ENCODE measurements at places on chromosomes 3 and 15. TPM values are rescaled to one million over a fixed set of nuclear protein-coding genes. Genes with fewer than 3 reads are reported as not detected.

KBTBD8 gene
- 0.55 TPM for polyA plus RNA-seq

ATP8B4 gene
- polyA plus RNA-seq: 0.03 TPM

DNA sequence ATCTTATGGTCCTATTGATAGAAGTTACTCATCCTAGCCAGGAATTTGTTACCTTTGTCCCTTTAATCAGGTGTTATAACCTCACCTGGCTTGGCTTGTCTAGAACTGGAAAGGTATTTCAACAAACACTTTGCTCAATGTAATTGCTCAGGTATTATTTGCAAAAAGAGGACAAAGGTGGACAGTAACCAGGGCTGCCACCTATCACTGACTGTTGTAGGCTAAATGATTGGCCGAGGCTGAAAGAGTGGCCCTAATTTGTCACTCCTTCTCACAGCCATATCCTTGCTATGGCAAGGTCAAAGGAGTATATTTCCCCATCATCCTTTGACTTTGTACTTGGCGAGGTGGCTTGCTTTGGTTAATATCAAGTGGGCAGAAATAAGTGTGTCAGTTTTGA is 2.7 kb upstream of the SELENOS start:
- no peak overlapping the region for H3K27ac ChIP-seq
- DNase-seq: no peak
- H3K4me1 ChIP-seq: peaks cover 17% of the 10 kb centered on the region
- H3K27me3 ChIP-seq: no peaks in the 10 kb centered on the region
- H3K36me3 ChIP-seq: peaks cover 53% of the 10 kb centered on the region
- H3K4me3 ChIP-seq: no peak overlapping the region

DNA sequence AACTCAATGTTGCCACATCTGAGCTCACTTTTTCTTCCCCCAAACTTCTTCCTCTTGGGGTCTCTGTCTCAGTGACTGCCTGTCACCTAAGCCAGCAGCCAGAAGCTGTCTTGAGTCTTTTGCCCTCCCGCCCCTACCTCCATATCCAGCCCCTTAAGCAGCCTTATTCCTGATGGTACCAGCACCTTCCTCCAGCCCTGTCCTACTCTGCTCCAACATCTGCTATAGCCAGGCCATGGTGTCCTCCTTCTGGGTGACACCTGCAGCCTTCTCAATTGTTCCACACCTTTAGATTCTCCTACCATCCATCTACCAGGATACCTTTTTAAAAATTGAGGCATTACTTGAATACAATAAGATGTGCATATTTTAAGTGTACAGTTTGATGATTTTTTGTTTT is 53.8 kb downstream of the EPHB3 start:
- no peaks in the 10 kb centered on the region for H3K4me1 ChIP-seq
- H3K27me3 ChIP-seq: no peaks in the 10 kb centered on the region
- H3K27ac ChIP-seq: no peak overlapping the region

GRCh38 chr3:74623261-74623836 is 8.9 kb upstream of the CNTN3 start:
- H3K4me3 ChIP-seq: no peak overlapping the region
- H3K36me3 ChIP-seq: no peaks in the 10 kb centered on the region
- H3K27me3 ChIP-seq: no peaks in the 10 kb centered on the region
- peak overlapping the region; percentile 53 for H3K27ac ChIP-seq
- H3K4me1 ChIP-seq: no peaks in the 10 kb centered on the region

DNA sequence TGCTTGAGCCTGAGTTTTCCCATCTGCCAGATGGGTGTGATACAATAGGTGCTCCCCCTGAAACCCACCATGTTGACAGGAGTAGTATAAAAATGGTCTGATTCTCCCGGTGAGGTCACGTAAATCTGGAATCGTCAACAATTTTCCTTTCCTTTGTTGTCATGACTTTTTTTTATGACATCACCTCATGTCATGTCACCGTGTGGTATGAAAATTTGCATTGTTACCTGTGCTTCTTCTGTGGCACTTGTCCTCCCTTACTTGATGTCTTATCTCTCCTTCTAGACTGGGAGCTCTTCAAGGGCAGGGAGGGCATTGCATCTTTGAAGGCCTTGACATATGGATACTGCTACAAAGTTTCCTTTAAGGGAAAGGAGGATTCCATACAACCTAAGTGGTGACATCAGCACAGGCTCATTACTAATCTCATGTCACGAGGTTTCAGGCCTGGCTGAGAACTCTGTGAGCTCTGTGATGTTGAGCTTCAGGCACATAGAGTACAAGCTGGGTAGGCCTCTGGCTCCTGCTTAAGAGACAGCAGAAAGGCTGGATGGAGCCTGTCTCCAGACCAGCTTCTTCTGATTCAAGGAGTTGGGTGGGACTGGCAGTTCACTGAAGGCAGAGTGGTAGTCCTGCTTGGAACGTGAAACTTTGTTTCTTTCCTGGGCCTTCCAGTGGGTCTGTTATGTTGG is 66.3 kb downstream of the LPP start:
- no peaks in the 10 kb centered on the region for H3K27me3 ChIP-seq
- H3K27ac ChIP-seq: no peak overlapping the region
- no peak for DNase-seq

DNA sequence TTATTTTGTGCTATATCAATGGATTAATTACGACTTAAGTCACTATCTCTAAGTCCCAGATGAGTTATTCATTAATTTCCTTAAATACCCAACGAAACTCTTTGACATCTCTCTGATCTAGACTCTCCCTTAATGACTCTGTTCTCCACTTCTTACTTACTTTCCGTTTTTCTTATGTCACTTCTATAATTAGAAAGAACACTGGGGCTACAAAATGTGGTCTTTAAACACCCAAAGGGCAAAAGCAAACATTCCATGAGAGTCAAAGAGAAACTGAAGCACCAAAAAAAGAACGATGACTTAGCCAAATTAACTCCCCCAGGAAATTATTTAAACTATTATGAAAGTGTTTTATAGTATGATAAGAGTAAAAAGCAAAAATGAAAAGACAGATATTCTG is 166.4 kb upstream of the UBE2E2 start:
- H3K4me1 ChIP-seq: no peaks in the 10 kb centered on the region
- no peak overlapping the region for H3K4me3 ChIP-seq
- no peak overlapping the region for H3K27ac ChIP-seq
- no peaks in the 10 kb centered on the region for H3K27me3 ChIP-seq
- DNase-seq: no peak

- peak overlapping the region; percentile 34 for H3K27ac ChIP-seq
- no peaks in the 10 kb centered on the region for H3K36me3 ChIP-seq
- peak; percentile 73 for DNase-seq
Observed at GRCh38 chr15:57561041-57561711, 30.5 kb upstream of the MYZAP start.

- no peak overlapping the region for H3K27ac ChIP-seq
- H3K36me3 ChIP-seq: peaks cover 8% of the 10 kb centered on the region
- no peaks in the 10 kb centered on the region for H3K27me3 ChIP-seq
- DNase-seq: no peak
Observed at GRCh38 chr3:136075811-136076210, 110.3 kb downstream of the PPP2R3A start.

- no peaks in the 10 kb centered on the region for H3K4me1 ChIP-seq
- no peak overlapping the region for H3K4me3 ChIP-seq
- no peak for DNase-seq
- no peaks in the 10 kb centered on the region for H3K36me3 ChIP-seq
- no peak overlapping the region for H3K27ac ChIP-seq
Observed at GRCh38 chr15:95922431-95922830, 408.1 kb upstream of the NR2F2 start.

- H3K27ac ChIP-seq: peak overlapping the region; percentile 94
- peak overlapping the region; percentile 59 for H3K4me3 ChIP-seq
- no peaks in the 10 kb centered on the region for H3K27me3 ChIP-seq
Observed at GRCh38 chr3:50260942-50261441, 8.0 kb upstream of the SEMA3B start.

DNA sequence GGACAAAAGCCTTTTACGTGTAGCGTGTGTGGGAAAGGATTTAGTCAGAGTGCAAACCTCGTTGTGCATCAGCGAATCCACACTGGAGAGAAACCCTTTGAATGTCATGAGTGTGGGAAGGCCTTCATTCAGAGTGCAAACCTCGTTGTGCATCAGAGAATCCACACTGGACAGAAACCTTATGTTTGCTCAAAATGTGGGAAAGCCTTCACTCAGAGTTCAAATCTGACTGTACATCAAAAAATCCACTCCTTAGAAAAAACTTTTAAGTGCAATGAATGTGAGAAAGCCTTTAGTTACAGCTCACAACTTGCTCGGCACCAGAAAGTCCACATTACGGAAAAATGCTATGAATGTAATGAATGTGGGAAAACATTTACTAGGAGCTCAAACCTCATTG is 10.5 kb downstream of the ZNF35 start:
- H3K4me3 ChIP-seq: no peak overlapping the region
- no peaks in the 10 kb centered on the region for H3K27me3 ChIP-seq
- no peaks in the 10 kb centered on the region for H3K4me1 ChIP-seq
- H3K36me3 ChIP-seq: peaks cover 69% of the 10 kb centered on the region
- DNase-seq: no peak
- no peak overlapping the region for H3K27ac ChIP-seq

DNA sequence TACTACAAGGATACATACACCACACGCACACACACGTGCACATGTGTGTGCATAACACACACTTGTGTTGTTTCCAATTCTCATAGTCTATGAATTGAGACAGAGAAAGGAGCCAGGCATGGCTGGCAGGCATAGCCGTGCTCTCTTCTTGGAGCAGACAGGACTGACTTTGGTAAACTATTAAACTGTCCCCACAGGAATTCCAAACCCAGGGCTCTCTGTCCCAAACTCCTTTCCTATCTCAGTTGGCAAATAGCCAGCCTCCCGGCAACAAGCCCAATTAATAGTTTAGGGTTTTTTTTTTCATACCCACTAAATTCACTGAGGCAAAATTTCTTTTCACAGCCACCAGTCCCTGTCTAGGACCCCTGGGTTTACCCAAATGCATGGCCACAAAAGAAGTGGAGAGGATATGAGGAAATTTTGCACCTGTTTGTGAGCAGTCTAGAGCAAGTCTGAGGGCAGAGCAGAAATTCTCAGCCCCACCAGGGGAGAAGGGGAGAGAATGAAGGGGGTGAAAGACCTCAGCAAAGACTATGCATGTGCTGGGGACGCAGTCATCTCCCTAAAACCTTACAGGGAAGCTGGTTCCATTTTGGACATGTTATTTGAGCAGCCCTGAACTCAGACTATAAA is 17.8 kb downstream of the GALNT15 start:
- no peaks in the 10 kb centered on the region for H3K36me3 ChIP-seq
- no peaks in the 10 kb centered on the region for H3K4me1 ChIP-seq
- no peak overlapping the region for H3K4me3 ChIP-seq
- H3K27me3 ChIP-seq: no peaks in the 10 kb centered on the region
- H3K27ac ChIP-seq: no peak overlapping the region
- no peak for DNase-seq

DNA sequence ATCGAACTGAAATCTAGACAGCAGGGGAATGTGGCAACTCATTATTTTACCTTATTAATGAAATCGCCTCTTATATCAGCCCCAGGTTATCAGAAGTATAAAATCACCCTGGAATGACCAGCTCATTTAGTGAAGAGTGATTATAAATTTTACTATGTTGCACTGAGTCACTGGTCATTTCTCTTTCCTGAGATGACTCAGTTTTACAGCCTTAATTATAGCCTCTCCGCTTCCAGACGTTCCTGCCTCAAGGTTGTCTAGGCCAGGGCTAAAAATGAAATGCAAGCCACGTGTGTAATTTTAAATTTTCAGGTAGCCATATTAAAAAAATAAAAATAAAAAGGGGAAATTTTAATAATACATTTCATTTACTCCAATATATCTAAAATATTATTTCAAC is 33.3 kb downstream of the DET1 start:
- no peaks in the 10 kb centered on the region for H3K27me3 ChIP-seq
- no peak for DNase-seq
- no peaks in the 10 kb centered on the region for H3K4me1 ChIP-seq
- no peak overlapping the region for H3K4me3 ChIP-seq
- H3K36me3 ChIP-seq: peaks cover 45% of the 10 kb centered on the region

- DNase-seq: no peak
- H3K27ac ChIP-seq: no peak overlapping the region
- H3K4me1 ChIP-seq: peaks cover 9% of the 10 kb centered on the region
- H3K36me3 ChIP-seq: no peaks in the 10 kb centered on the region
- no peak overlapping the region for H3K4me3 ChIP-seq
Observed at GRCh38 chr3:13325892-13326443, 94.2 kb downstream of the NUP210 start.

DNA sequence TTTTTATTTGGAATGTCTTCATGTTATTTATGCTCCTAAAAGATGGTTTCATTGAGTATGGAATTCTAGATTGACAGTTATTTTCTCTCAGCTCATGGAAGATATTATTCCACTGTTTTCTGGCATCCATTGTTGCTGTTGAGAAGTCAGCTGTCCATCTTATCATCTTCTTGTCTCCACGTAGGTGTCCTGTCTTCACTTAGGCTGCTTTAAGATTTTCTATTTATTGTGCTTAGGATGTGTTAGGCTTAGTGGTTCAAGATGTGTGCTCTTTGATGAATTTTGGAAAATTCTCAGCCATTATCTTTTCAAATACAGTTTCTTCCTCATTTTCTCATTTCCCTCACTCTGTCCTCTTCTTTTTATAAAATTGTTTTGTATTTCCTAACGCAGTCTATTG is 52.0 kb downstream of the SNRK start:
- peaks cover 29% of the 10 kb centered on the region for H3K36me3 ChIP-seq
- no peak overlapping the region for H3K27ac ChIP-seq
- DNase-seq: no peak
- H3K4me3 ChIP-seq: no peak overlapping the region

DNA sequence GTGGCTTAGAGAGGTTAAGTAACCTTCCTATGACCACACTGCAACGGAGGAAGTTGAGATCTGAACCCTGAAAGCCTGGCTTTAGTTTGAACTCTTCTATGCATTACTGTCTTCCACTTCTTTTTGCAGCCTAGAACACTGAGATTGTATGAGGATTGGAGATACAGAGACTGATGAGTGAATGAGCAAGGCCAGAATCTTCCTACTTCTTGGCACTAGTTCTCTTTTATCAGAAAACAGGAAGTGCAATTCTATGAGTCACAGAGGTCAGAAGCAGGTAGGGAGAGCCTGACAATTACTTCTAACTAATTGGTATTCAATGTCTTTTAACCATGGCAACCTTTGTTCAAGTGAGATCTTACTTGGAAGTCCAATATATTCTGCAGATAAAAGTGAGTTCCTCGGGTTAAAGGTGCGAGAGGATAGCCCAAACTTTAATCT is 219.0 kb downstream of the SHQ1 start:
- no peaks in the 10 kb centered on the region for H3K36me3 ChIP-seq
- no peak overlapping the region for H3K27ac ChIP-seq
- no peak for DNase-seq
- H3K4me3 ChIP-seq: no peak overlapping the region
- H3K27me3 ChIP-seq: no peaks in the 10 kb centered on the region

Measured in SK-N-SH (cell line).